ENCODE measurements at places on chromosomes 3 and 15.

DNA sequence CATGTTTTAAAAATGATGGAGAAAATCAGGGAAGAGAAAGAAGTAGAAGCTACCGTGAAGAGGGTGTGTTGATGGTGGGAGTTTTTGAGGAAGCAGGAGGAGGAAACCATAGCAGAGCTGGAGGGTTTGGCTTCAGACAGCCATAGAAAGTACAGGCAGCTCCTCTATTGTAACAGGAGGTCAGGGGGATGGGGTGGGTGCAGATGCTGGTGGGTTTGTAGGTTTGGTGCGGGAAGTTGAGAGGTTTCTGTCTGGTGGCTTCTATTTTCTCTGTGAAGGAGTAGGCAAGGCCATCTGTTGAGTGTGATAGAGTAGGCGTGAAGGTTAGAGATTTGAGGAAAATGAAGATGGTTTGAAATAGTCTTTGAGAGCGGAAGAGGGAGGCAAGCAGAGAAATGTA is 97.7 kb upstream of the TBC1D5 start:
- no peak for DNase-seq

DNA sequence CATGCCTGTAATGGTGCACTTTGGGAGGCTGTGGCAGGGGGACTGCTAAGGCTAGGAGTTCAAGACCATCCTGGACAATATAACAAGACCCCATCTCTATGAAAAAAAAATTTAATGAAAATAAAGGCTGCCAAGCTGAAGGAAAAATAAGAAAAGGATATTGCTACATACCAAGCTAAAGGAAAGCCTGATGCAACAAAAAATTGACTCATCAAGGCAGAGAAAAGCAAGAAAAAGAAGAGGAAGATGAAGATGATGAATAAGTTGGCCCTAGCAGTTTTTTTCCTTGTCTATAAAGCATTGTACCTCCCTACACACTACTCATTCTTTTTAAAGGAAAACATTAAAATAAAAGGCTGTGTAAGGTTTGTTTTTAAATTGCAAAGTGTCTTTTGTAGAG is 441.9 kb upstream of the MDFIC2 start:
- DNase-seq = no peak

DNA sequence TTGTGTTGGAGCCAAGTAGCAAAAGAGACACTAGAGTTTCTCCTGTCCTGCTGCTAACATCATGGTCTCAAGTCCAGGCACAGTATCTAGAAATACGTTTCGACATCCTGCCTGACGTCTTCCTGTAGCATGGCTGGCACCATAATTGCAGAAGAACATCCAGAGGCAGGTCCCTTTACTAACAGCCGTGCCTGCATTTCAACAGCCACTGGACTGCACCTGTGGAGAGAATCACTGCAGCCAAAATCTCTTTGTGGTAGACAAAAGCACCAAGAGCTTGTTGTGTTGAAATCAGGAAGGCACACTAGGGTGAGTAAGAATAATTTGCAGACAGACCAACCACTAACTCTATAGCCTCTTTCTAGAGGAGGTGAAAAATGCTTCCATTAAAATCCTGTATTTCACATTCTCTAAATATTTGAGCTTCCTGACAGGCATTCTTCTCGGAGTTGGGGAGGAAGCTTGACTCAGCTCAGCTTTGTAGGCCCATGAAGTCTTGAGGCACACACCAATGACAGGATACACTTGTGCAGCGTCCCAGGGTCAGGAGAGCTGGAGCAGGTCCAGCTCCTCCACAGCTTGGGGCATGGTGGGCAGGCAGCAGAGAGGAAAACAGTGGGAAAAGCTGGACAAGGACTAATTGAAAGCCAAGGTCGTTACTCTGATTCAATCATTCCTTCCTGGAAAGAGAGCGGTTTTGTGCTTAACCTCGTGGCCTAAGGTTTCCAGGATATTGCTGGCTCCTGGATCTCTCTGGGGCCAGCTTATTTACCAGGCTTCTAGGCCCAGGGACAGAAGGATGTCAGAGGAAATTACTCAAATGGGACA is 244.9 kb downstream of the FAM43A start:
- no peak for DNase-seq

- no peak for DNase-seq
Observed at GRCh38 chr3:24377218-24377993, 117.2 kb downstream of the THRB start.

DNA sequence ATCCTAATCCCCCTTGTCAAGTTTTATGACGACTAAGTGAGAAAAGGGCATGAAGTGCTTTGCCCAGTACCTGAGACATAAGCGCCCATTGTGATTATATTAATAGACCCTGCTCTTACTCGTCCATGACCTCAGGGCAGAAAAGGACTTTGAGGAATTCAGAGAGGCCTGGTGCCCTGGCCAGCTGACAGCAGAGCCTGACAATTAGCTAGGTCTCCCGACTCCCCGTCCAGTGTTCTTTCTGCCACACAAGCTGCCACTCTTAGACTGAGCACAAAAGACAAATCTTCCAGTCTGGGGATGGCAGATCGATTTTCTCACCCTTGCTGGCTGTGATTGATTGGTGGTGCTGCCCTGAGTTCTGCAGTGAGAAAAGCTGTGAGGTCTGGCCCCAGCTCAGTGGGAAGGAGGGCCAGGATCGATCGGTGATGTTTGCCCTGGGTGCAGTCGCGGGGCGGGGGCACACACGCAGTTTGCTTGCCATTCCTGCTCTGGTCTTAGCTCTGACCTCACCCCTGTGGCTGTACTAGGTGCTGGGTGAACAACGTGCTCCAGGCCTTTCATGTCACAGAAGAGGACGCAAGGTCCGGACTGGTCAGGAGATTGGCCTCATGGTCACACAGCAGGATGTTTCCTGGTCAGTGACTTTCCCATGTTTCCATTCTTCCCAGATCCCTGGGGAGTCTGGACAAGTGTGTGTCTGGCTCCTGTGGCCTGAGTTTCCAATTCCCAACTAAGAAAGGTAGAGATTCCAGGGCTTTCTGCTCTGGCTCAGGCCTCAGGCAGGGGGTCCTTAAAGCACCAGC is 67.4 kb upstream of the TLE3 start:
- DNase-seq = no peak

- DNase-seq = no peak
Observed at GRCh38 chr3:194314388-194315068, 36.6 kb downstream of the CPN2 start.

GRCh38 chr3:129596194-129597086 is 10.0 kb downstream of the PLXND1 start:
- DNase-seq = peak; percentile 23

GRCh38 chr3:66095295-66096001 is 56.7 kb upstream of the MAGI1 start:
- DNase-seq = no peak

- DNase-seq = no peak
Observed at GRCh38 chr15:27336676-27337075, 365.7 kb downstream of the GABRG3 start.

DNA sequence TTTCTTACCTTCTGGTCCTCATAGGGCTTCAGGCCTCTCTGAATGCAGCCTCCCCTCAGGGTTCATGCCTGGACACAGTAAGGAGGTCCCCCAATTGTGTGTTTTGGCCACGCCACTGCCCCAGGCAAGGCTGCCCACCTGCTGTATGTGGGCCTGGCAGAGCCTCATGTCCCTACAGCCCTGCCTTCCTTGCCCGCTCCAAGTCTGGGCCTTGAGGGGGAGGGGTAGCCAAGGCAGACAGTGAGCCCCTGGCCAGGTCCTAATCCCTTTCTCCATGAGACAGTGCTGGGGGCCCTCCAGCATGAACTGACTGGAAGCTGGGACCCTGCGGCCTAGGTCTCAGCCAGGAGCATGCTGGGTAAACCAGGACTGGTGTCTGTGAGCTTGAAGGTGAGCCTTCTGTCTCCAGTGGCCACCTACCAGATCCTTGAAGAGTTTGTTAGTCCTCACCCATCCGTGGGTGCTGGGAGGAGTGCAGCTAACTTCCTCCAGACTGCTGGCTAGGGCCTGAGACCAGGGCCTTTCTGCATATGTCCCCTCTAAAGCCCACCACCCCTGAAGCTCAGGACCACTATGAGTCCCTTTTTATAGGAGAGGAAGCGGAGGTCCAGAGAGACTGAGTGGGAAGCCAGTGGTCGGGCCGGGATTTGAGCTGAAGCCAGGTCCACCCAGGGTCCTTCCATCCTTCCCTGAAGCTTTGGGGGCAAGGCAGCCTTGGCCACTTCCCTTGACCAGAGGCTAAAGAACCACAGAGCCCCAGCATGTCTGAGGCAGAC is 8.7 kb downstream of the ZBTB47 start:
- DNase-seq = no peak

- no peak for DNase-seq
Observed at GRCh38 chr3:30112411-30112810, 494.0 kb upstream of the TGFBR2 start.

GRCh38 chr3:193963808-193964516 is 172.0 kb upstream of the HES1 start:
- DNase-seq = no peak
